ENCODE measurements at places on chromosomes 3 and 15.
A peak's percentile ranks its signal among the peaks of the same experiment; 100 is the strongest.

- no peak for DNase-seq
Observed at GRCh38 chr15:99340347-99340746, 89.1 kb downstream of the LRRC28 start.

DNA sequence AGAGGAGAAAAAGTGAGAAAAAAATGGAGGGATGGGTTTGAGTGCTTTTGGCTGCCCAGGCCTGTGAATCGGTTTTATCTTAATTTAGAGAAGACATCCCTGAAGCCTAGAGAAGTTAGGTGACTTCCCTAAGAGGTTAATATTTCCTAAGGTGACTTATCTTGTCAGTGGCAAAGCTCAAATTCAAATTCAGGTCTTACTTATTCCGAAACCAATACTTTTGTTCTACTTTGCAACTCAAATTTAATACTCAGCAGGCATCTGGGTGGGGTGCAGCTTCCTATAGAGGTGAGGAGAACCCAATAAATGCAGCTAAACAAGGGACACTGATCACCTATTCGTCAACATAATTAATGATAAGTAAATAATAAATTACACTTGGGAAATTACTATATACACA lies 54.9 kb upstream of the MYRIP start:
- DNase-seq: no peak

- no peak for DNase-seq
Observed at GRCh38 chr15:32682569-32682968, 35.2 kb upstream of the GREM1 start.

DNA sequence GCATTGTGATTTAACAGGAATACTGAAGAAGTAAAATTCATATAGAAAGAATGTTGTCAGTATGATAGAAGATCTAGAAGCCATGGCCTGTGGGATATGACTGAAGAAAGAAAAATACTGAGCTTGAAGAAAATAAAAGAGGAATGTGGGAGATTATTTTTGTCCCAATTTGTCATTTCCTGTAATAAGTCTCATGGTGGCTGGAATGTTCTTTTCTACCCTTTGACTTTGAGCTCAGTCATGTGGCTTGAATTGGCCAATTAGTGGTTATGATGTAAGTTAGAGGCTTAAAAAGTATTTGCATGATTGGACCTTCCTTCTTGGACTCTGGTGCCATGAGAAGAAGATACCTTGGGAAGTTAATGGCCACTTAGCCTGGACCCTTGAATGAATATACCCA lies 14.1 kb downstream of the APH1B start:
- no peak for DNase-seq

DNA sequence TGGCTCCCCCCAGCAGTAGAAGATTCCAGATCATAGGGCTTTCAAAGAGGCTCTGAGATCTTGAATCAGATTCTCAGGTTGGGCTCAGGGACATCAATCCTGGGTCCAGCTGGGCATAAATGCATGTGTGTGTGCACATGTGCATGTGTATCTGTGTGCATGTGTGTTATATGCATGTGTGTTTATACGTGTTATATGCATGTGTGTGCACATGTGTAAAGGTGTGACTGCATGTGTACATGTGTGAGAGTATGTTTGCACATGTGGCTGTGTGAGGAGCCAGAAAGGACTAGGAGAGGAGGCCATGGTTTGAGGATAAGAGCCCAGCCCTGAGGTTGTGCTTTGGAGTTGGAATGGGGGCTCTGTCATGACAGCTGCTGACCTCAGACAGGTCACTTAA lies 1.8 kb upstream of the MAPKAPK3 start:
- no peak for DNase-seq

DNA sequence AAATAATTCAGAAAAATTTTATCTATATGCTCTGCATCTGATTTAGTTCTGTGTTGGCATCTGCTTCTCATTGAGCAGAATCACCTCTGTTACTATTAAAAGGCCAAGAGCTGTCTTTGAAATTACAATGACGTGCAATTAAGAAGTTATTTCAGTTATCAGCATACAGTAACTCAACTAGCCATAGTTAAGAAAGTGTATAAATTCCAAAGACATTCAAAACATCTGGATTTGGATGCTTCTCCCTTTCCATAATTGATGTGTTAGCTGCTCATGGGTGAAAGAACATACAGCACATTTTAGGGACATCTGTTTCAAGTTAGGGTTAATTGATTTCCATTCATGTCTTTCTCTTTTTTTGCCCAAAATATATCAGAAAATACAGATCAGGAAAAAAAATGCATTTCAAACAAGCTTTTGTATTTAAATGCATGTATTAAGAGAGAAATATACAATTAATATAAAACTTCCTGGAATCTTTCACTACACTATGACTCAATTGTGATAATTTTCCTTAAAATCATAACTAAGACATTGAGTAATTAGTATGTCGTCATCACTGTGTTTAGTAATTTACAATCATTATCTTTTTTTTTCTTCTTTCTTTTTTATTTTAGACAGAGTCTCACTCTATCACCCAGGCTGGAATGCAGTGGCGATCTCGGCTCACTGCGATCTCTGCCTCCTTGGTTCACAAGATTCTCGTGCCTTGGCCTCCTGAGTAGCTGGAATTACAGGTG lies 82.7 kb upstream of the MBNL1 start:
- DNase-seq: no peak

GRCh38 chr3:160738048-160738447 lies 18.0 kb upstream of the PPM1L start:
- DNase-seq: no peak

DNA sequence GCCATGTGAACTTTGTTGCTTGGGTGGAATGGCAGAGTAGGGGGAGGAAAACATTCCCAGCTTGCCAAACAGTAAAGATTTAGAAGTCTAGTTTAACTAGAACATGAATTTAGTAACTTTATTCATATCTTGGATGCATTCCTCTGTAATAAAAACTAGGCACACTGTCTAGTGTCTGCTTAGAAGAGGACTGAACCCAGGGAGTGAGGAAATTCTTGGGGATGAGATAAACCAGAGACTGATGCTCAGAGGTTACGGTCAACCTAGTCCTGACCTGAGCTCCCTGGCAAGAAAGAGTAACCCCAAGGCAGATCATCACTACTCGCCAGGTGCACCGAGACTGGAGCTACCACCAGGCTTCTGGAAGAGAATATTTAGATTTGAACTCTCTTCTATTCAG lies 58.2 kb downstream of the SNRK start:
- no peak for DNase-seq

DNA sequence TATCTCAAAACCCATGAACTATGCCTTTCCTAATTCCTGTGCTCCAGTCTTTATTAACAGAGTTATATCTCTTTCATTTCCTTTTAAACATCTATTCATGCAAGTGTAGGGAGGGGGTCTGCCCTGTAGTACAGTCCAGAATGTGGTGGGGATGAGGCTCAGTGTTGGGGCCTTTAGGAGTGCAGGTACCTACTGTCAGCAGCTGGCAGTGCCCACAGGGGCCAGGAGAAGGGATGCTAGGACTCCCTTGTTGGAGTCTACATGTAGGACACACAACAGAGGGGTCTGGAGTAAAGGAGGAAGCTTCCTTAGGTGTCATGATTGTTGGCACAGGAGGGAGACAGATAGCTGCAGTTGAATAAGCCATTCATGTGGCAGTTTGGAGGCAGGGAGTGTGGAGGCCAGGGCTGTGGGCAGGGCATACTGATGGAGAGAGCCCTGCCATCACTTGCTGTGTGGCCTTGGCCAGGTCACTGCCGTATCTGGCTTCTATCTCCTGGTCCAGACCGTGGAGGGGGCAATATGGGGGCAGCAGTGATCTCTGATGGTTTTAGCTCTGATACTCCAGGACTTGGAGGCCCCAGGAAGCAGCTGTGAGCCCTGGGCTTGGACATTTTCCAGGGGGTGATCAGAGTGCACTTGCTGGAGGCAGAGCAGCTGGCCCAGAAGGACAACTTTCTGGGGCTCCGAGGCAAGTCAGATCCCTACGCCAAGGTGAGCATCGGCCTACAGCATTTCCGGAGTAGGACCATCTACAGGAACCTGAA lies 29.5 kb downstream of the ESYT3 start:
- DNase-seq: no peak

GRCh38 chr15:91238644-91239425 lies 138.8 kb downstream of the SV2B start:
- no peak for DNase-seq

- DNase-seq: peak; percentile 10
Observed at GRCh38 chr15:80367094-80367493, 37.1 kb upstream of the ARNT2 start.

DNA sequence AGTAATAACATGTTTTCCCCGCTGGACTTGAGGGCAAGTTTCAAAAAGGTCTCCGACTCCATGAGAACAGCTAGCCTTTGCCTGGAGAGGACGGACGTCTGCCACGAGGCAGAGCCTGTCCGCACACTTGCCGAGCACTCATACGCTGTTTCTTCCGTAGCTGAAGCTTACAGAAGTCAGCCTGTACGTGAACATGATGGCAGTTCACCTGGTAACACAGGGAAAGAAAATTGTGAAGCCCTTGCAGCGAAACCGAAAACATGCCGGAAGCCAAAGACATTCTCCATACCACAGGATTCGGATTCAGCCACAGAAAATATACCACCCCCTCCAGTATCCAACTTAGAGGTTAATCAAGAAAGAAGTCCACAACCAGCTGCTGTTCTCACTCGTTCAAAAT lies 43.9 kb upstream of the RASA2 start:
- DNase-seq: no peak

DNA sequence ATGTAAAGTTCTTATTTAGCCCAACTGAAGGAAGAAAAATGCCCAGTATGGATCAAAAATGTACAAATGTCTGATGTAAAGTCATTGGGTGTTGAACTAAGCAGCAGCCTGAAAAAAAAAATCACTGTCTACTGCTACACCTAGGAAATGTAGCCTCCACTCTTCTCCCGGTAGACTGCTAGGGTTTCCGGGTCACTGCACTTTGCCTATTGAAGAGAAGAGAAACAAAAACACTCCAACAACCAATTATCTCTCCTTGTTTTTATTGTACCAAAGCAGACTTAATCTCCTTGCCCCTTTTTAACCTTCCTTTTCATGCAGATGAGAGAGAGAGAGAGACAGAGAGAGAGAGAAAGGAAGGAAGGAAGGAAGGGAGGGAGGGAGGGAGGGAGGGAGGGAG lies 140.2 kb upstream of the SETMAR start:
- no peak for DNase-seq

DNA sequence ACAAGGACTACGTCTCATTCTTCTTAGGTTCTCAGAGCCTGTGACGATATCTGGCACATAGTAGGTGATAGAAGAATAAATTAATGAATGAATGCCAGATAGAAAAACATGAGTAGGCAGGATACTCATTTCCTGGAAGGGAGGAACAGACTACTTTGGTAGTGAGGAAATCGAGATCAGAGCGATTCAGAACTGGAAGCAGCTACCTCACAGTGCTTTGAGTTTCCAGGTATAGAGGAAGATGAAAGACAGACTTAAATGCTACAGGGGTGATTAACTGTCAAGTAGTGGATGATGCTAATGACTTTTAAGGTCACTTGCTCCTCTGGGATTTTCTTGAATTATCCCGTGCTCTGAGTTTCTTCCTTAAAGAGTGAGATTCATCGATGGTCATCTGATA lies 951.5 kb upstream of the CFAP20DC start:
- no peak for DNase-seq

DNA sequence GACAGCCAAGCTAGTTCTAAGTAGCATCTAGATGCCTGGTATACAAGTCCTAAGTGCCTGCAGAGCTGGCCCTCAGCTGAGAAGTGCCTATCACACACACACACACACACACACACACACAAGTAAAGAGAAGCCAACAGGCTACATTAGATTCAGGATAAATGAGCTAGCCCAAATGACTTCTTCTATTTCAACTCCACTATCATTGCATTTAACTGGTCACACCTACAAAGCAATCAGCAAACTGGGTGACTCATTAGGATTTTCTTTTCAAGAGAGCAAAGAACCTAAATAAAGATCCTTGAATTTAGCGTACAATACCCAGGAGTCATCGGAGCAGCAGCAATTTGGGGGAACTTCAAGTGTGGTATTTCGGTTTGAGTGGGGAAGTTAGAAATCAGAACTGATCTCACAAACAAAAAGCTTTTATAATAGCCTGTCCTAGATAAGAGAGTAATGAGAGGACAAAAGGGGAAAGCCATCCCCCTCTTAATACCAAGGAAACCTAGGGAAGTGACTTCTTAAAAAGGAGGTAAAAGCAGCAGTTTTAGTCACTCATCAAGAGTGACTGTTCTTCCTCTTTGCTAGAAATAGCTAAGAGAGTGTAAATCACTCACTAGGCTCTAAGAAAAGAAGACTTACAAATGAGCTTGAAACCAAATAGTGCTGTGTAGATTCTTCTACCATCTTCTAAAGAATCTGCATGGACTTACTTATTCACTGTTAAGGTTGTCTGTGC lies 112.7 kb downstream of the TNIK start:
- peak; percentile 78 for DNase-seq

DNA sequence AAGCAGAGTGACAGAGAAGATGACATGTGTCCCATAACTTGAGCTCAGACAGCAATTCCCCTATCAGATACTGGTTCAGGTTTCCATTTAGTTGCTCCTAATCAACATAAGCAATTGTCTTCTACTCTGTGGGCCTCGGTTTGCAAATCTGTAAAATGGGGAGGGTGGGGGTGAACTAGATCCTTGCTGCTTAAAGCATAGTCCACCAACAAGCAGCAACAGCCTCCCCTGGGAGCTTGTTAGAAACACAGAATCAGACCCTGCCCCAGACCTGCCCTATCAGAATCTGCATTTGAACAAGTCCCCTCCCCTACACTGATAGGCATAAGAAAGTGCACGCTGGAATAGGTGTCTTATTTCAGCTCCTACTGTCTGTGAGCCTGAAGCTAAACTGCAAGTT lies 87.8 kb downstream of the CEMIP start:
- DNase-seq: no peak

DNA sequence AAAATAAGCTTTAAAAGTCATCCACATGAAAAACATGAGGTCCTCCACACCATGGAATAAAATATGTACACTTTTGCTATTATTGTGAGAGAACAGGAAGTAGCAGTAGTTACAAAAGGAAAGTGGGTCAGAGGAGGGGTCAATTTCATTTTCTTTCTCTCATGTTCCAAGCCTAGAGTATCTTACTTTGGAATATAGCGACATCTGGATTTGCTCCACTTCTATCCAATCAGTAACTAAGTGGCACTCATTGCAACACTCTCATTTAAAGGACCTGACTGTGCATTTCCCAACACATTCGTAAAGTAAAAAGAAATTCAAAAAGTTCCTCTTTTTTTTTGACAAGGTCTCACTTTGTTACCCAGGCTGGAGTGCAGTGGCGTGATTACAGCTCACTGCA lies 637.3 kb downstream of the TUSC7 start:
- DNase-seq: no peak

DNA sequence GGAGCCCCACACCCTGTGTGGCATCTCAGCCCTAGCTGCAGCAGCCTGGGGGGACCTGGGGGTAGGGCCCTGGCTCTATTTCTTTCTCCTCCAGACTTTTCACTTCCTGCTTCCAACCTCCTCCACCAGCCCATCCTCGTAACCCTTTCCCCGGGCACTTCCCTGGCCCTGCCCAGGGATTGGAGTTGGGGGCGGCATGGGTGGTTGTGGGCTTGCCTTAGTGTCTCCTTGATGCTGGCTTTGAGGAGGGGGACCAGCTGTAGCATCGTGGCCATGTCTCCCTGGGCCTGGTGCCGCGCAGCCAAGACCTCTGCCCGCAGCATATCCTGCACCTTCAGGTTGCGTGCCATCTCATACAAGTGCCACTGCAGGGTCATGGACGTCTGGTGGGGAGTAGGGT lies 28.1 kb downstream of the CYP11A1 start:
- DNase-seq: no peak
